ENCODE measurements at places on chromosomes 11 and 22.

DNA sequence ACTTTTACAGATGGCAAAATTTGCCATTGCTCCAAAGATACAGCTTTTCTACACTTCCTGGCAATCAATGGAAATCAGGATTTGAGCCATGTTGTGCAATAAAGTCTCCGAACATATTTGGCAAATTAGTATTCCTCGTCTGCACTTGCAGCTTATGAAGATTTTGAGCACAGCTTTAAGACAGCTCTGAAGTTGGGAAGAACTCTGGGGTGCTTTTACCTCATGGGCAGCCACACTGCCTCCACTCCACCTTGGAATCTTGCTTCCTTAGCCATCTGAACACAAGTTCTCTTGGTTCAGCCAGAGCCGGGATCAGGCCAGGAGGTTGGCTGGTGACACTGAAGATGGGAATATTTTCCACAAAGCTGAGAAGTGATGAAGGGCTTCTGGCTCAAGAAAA, 191.2 kb downstream of the CWF19L2 start:
- no peak for DNase-seq

DNA sequence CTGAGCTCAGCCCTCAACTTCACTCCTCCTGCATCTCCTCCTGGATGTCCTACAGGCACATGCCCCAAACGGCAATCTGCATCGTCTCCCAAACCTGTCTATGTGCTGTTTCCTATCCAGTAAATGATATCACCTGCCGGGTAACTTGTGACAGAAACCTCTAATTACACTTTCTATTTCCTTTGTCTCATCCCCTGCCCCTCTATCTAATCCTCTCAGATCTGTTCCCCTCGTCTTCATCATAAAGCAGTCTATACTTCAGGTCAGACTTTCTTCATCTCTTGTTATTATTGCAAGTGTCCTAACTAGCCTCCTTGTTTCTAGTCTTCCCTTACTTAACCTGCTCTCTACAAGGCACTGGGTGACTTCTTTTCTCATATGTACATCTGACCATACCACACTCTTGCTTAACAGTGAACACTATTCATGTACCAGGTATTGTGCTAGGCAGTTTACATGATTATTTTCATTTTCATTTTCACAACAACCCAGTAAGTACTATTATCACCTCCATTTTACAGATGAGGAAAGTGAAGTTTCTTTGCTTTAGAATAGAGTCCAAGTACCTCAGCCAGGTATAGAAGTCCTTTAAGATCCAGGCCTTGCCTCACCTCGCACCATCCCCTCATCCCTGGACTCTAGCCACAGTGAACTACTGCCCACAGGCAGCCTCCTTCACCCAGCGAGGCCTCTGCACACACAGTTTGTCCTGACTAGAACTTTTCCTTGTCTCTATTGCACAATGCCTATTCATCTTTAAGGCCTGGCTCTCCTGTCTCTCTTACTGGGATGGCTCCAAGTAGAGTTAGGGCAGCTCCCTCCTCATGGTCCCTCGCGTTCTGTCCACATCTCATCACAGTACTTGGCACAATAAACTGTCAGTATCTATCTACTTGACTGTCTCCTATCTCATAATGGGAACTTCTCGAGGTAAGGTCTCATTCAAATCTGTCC, 22.1 kb upstream of the UCP3 start:
- no peak for DNase-seq

DNA sequence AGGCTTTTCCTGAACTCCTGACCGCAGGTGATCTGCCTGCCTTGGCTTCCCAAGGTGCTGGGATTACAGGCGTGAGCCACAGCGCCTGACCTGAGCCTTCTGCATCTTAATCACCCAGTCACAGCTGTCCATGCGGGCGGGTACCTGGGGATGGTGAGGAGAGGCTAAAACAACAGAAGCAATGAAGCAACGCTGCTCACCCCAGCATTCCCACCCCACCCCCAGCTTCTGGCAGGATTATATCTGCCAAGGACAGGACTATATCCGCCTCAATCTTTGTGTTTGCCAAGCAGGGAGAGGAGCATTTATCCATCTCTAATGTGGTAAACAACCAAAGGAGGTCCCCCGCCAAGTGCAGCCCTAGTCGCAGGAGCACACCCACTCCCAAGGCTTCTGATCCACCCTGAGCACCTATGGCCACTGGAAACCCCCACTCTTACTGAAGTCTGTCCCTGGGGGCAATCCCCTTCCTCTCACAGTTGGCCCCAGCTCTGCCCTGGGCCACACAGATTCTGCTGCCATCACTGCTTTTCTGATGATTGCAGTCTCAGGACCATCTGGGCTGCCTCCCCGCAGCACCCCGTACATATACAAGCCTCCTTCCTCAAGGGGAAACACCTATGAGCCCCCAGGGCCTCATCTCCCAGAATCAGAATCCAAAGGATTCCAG, 8.8 kb upstream of the LGALS2 start:
- DNase-seq: no peak

GRCh38 chr22:40975366-40975765, 24.2 kb downstream of the RBX1 start:
- no peak for DNase-seq

DNA sequence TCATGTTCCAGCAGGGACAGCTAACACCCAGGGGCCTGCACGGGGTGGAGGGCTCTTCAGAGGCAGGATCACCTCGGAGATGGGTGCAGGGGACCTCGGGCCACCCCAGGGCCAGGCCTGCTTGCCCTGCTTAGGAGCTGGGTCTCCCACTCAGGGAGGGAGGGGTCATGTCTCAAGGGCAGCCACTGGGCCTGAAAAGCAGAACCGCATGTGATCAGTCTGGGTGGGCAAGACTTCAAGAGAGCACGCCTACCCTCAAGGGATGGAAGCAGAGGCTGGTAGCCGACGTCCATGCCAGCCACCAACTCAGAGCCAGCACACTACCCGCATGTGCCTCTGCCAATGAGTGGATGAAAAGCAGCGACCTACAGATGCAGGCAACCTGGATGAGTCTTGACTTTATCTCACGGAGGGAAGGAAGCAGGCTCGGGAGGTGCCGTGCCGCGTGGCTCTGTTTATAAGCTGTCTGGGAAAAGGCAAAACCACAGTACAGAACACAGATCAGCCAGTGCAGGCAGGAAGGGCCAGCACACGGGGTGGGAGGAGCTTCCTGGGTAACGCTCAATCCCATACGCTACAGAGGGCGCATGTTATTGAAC, 16.0 kb downstream of the TBX1 start:
- no peak for DNase-seq

GRCh38 chr11:82989628-82990404, 81.9 kb downstream of the RAB30 start:
- no peak for DNase-seq

DNA sequence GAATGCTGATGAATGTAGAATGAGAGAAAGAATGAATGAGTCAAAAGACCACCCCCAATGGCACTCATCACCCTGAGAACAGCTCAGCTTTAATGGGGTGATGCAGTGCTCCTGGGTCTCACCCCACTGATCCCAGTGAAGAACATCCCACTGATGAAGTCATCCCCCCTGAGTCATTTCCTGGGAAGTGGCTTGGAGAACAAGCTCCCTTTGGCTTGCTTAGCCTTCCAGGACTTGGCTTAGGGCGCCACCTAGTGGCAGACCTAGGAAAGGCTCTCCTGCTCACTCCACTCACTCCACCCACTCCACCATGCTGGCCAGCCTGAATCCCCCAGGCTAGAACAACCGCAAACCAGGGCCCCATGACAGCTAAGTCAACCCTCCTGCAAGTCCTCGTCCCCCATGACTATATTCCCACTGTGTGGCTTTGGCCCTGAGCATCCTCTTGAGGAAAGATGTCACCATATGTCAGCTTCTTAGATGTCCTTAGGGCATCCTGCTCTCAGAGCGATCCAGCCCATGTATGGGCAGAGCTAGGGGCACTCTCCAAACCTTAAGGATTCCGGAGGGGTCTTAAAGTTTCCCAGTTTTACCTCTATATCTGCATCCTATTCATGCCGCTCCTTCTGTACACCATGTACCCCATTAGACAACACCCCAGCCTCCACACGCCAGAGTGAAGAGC, 17.8 kb upstream of the TMPRSS13 start:
- peak; percentile 95 for DNase-seq

DNA sequence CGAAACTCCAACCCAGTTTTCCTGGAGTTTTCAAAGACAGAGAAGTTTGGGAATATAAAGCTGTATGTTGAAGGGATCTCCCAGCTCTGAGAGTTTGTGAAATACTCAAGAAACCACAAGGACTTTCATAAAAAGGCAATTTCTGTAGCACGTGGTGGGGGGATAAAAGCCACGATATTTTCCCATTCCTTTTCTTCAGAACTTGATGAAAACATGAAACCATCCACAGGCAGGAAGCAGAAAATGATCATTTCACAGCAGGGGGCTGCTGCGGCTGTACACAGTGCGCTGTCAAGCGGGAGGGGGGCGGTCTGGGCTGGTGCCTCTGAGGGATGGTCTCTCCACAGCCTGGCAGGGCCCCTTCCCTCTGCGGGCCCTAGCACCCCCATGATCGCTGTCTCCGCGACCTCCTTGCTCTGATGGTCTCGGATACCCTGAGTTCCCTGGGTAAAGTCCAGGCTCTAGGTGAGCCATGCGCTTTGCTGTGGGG, 423.2 kb downstream of the MN1 start:
- DNase-seq: peak; percentile 85

- no peak for DNase-seq
Measured at GRCh38 chr11:19790831-19791552, 78.4 kb downstream of the NAV2 start.

Data from osteocyte (in vitro differentiated cells).